Natural killer cell (primary cell): ENCODE measurements at places on chromosomes 7 and 10. TPM values are rescaled to one million over a fixed set of nuclear protein-coding genes. Genes with fewer than 3 reads are reported as not detected.

GRCh38 chr10:29392376-29393021 is 103.6 kb downstream of the LYZL1 start:
- no peaks in the 10 kb centered on the region for H3K36me3 ChIP-seq
- peak; percentile 57 for DNase-seq
- H3K27ac ChIP-seq: no peak overlapping the region
- no peaks in the 10 kb centered on the region for H3K27me3 ChIP-seq

GRCh38 chr7:140521421-140521820 is 42.1 kb upstream of the MKRN1 start:
- H3K4me3 ChIP-seq: no peak overlapping the region
- H3K27ac ChIP-seq: no peak overlapping the region
- DNase-seq: no peak
- no peaks in the 10 kb centered on the region for H3K27me3 ChIP-seq
- peaks cover 14% of the 10 kb centered on the region for H3K4me1 ChIP-seq
- H3K36me3 ChIP-seq: no peaks in the 10 kb centered on the region

Gene GPR141
- 55.2 TPM for total RNA-seq

Gene TACC2
- not detected for total RNA-seq

- no peaks in the 10 kb centered on the region for H3K27me3 ChIP-seq
- no peak for DNase-seq
- H3K4me3 ChIP-seq: no peak overlapping the region
- no peaks in the 10 kb centered on the region for H3K4me1 ChIP-seq
- H3K27ac ChIP-seq: no peak overlapping the region
- peaks cover 48% of the 10 kb centered on the region for H3K36me3 ChIP-seq
Measured at GRCh38 chr7:22814261-22815208, 8.1 kb downstream of the TOMM7 start.

- no peaks in the 10 kb centered on the region for H3K27me3 ChIP-seq
Measured at GRCh38 chr10:78802866-78803265, 265.9 kb upstream of the ZMIZ1 start.

DNA sequence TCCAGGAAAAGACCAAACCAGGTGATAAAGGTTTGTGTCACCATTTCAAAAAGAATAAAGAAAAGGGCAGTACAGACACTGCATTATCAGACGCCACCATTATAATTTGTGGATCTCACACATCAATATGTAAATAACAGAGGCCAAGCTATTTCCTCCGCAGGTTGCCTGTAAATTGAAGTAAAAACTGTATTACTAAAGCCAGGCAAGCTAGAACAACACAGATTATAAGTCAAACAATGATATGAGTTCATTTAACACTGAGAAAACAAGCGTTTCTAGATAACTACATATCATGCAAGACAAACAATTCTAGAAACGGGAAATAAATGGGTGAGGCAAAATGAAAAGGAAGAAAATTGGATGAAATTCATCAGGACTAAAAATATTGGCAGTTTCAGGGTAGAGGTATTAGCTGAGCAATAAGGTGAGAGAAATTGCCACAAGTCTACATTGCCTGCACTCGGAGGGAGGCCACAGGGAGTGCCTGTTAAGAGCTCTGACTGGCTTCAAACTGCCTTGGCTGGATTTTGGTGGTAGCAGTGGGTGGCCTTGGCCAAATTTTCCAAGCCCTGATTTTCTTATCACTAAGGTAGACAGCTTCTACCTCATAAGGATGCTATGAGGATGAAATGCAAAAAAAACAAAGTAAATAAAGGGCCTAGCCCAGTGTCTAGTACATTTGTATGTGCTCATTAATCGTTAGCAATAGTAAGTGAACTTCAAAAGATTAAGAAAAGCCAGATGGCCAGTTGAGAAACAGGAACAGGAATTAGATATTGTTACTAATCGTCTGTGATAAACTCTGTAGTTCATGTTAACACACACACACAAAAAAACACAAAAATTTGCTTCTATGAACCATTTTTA is 240.0 kb upstream of the NFE2L3 start:
- DNase-seq: no peak
- H3K4me3 ChIP-seq: no peak overlapping the region
- no peaks in the 10 kb centered on the region for H3K27me3 ChIP-seq
- H3K36me3 ChIP-seq: no peaks in the 10 kb centered on the region
- H3K27ac ChIP-seq: no peak overlapping the region

- no peak overlapping the region for H3K27ac ChIP-seq
- DNase-seq: no peak
- no peaks in the 10 kb centered on the region for H3K4me1 ChIP-seq
- H3K36me3 ChIP-seq: no peaks in the 10 kb centered on the region
- H3K27me3 ChIP-seq: no peaks in the 10 kb centered on the region
Measured at GRCh38 chr7:117859246-117859812, 13.9 kb downstream of the CTTNBP2 start.

- no peaks in the 10 kb centered on the region for H3K4me1 ChIP-seq
- no peak overlapping the region for H3K4me3 ChIP-seq
- H3K27me3 ChIP-seq: no peaks in the 10 kb centered on the region
- no peak for DNase-seq
- H3K36me3 ChIP-seq: no peaks in the 10 kb centered on the region
Measured at GRCh38 chr7:138433583-138434443, 26.2 kb upstream of the TRIM24 start.

DNA sequence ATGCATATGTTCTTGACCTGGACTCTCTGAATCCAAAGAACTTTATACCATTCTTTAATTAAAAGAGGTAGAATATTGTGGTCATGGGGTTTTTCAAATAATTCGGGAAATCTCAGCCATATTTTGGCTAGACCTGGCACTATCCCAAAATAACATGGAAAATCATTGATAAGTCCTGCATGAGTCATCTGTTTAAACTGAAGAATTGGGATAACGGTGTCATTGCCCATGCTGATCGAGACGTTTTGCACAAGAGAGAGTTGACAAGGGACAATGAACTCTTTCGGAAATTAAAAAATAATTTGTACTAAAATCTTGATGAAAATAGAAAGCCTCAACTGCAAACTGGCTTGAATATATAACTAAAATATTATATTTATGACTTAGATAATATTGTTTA is 19.9 kb upstream of the ABCB4 start:
- H3K36me3 ChIP-seq: no peaks in the 10 kb centered on the region
- no peaks in the 10 kb centered on the region for H3K4me1 ChIP-seq
- DNase-seq: no peak
- H3K4me3 ChIP-seq: no peak overlapping the region
- no peaks in the 10 kb centered on the region for H3K27me3 ChIP-seq
- no peak overlapping the region for H3K27ac ChIP-seq

DNA sequence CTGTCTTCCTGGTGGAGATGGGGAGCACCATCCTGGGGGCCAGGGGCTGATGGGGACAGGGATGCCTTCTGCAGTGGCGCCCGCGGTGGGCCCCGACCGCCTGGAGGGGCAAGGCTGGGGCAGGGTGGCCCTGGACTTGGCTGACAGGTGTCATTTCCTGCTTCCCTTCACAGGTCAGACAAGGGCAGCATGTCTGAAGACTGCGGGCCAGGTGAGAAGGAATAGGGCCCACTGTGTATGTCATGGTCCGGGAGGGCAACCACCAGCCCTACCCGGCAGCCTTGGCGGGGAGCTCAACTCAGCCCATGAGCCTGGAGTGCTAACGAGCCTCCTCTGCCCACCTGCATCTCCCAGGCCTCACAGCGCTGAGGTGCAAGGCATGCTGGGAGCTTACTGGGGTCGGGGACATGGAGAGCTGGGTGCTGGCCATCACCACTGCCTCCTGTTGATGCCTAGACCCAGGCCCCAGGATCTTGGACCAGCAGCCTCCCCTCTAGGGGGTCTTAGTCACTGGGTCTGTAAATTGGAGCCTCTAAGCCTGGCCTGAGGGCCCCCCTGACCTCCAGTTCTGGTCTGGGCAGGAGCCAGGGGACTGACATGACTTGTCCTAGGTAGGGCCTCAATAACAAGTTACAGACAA is 28.0 kb upstream of the SRRM3 start:
- H3K27ac ChIP-seq: no peak overlapping the region
- DNase-seq: no peak
- H3K4me1 ChIP-seq: peaks cover 9% of the 10 kb centered on the region
- H3K4me3 ChIP-seq: no peak overlapping the region
- H3K27me3 ChIP-seq: no peaks in the 10 kb centered on the region

- H3K36me3 ChIP-seq: no peaks in the 10 kb centered on the region
- no peaks in the 10 kb centered on the region for H3K4me1 ChIP-seq
- H3K27ac ChIP-seq: no peak overlapping the region
- H3K4me3 ChIP-seq: no peak overlapping the region
- H3K27me3 ChIP-seq: no peaks in the 10 kb centered on the region
- DNase-seq: no peak
Measured at GRCh38 chr10:70774810-70775678, 10.1 kb downstream of the TBATA start.

- peaks cover 11% of the 10 kb centered on the region for H3K36me3 ChIP-seq
- DNase-seq: no peak
- H3K4me3 ChIP-seq: no peak overlapping the region
- H3K27ac ChIP-seq: no peak overlapping the region
Measured at GRCh38 chr10:86506499-86506898, 15.1 kb downstream of the WAPL start.

GRCh38 chr10:133335246-133336117 is 1.2 kb downstream of the CALY start:
- peak overlapping the region; percentile 52 for H3K27ac ChIP-seq
- peaks cover 13% of the 10 kb centered on the region for H3K27me3 ChIP-seq
- peak overlapping the region; percentile 50 for H3K4me3 ChIP-seq
- peaks cover 37% of the 10 kb centered on the region for H3K4me1 ChIP-seq
- DNase-seq: peak; percentile 96
